Thoracic aorta (tissue), 2 donors: ENCODE measurements at places on chromosomes 7 and 10. TPM values are rescaled to one million over a fixed set of nuclear protein-coding genes. Genes with fewer than 3 reads are reported as not detected.
A peak's percentile ranks its signal among the peaks of the same experiment; 100 is the strongest.

The SPOCK2 gene
- 13.8 TPM for total RNA-seq

The MYL10 gene
- not detected for total RNA-seq

The AEBP1 gene
- 1,415 TPM for total RNA-seq

The ZNRF2 gene
- total RNA-seq, result 29.4 TPM

The GRID2IP gene
- total RNA-seq, result 0.14 TPM

DNA sequence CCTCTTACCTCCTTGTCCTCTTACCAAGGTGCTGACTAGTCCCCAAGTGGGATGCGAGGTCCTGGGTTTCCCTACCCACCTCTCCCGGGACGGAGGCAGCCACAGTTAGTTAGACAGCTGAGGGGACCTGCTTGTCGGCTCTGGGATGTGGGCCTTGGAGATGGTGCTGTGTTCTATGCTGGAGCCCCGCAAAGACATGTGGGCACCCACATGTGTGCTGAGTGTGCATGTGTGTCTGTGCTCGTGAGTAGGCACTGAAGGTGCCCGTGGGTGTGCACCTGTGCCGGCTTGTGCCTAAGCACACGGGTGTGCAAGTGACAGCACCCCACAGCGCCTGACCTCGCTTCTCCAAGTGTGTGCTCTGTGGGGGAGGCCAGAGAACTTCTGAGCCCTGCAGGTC is 62.2 kb downstream of the NEURL1 start:
- H3K27me3 ChIP-seq, result no peaks in the 10 kb centered on the region
- peaks cover 13% of the 10 kb centered on the region for H3K4me1 ChIP-seq
- H3K36me3 ChIP-seq, result no peaks in the 10 kb centered on the region
- H3K27ac ChIP-seq, result no peak overlapping the region

DNA sequence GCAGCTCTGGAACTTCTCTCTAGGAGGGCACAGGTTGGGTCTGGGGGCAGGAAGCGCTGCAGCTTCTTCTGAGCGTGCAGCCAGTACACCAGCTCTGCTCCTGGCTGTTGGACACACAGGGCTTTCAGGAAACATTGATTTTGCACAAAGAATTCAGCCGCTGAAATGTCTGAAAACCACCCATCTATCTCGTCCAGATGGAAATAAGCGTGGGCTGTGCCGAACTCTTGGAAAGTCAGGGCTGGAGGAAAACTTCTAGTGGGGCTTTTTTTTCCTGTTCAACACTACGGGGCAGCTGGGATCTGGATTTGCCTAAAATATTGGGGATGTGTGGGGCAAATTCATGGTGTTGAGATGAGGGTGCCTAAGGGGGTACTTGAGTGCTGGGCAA is 31.2 kb downstream of the PALD1 start:
- no peaks in the 10 kb centered on the region for H3K36me3 ChIP-seq
- no peaks in the 10 kb centered on the region for H3K27me3 ChIP-seq
- no peak overlapping the region for H3K27ac ChIP-seq
- no peak overlapping the region for H3K4me3 ChIP-seq
- DNase-seq, result no peak

DNA sequence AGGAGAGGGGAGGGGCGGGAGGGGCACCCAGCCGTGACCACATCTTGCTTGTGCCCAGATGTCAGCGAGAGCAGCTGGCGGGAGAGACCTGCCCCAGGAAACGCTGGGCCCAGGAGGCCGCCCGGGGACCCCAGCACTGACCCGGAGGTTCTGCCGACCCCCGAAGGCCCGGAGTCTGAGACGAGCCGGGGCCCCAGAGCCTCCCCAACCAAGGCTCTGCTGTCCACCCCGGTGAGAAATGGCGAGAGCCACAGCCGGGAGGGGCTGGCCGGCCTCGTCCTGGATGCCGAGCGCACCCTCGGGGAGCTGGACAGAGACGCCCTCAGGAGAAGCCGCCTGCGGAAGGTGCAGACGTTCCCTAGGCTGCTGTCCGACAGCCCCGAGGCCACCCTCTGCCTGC is 25.9 kb downstream of the KNDC1 start:
- no peaks in the 10 kb centered on the region for H3K4me1 ChIP-seq
- H3K27me3 ChIP-seq, result no peaks in the 10 kb centered on the region
- H3K27ac ChIP-seq, result no peak overlapping the region
- H3K4me3 ChIP-seq, result no peak overlapping the region
- no peaks in the 10 kb centered on the region for H3K36me3 ChIP-seq
- no peak for DNase-seq

- peak overlapping the region; percentile 7 for H3K27ac ChIP-seq
- peaks cover 17% of the 10 kb centered on the region for H3K4me1 ChIP-seq
- H3K4me3 ChIP-seq, result no peak overlapping the region
- no peak for DNase-seq
Observed at GRCh38 chr10:18523025-18523424, 128.4 kb downstream of the NSUN6 start.
